Stimulated activated CD4-positive, alpha-beta T cell treated with anti-CD3 and anti-CD28 coated beads, TNF-alpha, amount 100 ng/mL, for 24 hours (primary cell): ENCODE measurements at places on chromosomes 6 and 20.
A peak's percentile ranks its signal among the peaks of the same experiment; 100 is the strongest.

- no peak for DNase-seq
Measured at GRCh38 chr6:46410334-46410953, 80.8 kb downstream of the RCAN2 start.

GRCh38 chr6:131966443-131966842 is 15.3 kb upstream of the CCN2 start:
- DNase-seq, result no peak

GRCh38 chr6:36350681-36351571 is 14.2 kb upstream of the BNIP5 start:
- no peak for DNase-seq

DNA sequence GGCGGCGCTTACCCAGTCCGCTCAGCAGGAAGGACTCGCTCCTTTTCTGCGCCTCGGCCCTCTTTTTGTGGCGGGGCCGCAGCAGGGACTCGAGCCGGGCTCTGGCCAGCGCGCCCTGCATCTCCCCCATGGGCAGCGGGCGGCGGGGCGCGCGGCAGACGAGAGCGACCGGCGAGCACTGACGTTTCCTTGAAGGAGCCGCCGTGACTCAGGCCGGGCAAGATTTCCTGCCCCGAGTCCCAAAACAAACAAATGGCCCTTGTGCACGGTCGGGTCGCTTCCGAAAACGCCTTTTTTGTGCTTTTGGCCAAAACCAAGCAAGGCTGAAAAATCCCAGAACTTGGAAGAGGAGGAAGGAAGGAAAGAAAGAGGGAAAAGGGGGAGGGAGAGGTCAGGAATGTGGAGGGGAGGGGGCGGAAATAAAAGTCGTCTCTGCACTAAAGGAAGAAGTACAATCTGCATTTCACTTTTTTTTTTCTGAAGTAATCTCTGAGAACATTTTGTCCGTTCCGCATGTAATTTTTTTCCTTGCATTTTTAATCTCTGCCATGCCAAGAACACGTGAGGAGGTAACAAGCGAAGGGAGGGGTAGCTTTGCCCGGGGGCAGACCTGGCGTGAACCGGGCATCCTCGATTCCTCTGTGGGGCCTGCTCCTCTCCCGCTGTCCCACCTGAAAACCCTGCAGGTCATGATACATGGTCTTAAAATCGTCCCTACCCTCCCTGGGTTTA is 123.3 kb upstream of the SLC2A12 start:
- peak; percentile 50 for DNase-seq

GRCh38 chr20:11350126-11351005 is 567.3 kb upstream of the BTBD3 start:
- DNase-seq, result no peak

- DNase-seq, result no peak
Measured at GRCh38 chr6:75893058-75893775, 144.2 kb downstream of the MYO6 start.

DNA sequence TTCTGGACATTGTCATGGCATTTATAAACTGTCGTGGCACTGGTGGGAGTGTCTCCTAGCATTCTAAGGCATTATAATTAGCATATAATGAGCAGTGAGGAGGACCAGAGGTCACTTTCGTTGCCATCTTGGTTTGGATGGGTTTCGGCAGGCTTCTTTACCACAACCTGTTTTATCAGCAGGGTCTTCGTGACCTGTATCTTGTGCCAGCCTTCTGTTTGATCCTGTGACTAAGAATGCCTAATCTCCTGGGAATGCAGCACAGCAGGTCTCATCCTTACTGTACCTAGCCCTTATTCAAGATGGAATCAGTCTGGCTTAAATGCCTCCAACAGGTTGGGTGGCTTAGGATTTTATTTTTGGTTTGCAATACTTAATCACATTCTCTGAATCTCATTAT is 142.7 kb upstream of the GGTLC1 start:
- no peak for DNase-seq

DNA sequence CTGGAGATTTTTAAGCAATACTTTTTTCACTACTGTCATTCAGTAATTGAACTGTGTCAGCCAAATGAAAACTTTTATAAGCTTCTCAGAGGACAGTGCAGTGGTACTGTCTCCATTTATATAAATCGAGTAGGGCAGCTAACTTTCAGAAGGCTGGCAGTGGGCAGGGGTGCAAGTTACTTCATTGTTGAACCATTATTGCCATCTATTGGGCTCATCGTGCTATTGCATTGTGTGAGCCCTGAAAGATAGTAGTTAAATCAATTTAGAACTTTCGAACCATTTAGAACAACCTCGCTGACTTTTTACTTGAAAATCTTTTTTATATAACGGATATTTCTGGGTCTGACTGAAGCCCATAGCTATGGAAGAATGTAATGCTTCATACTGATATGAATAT is 347.8 kb upstream of the PLCB4 start:
- DNase-seq, result no peak

- no peak for DNase-seq
Measured at GRCh38 chr6:116472706-116473105, 11.5 kb downstream of the CALHM6 start.

GRCh38 chr6:124870611-124871459 is 91.4 kb upstream of the RNF217 start:
- no peak for DNase-seq

DNA sequence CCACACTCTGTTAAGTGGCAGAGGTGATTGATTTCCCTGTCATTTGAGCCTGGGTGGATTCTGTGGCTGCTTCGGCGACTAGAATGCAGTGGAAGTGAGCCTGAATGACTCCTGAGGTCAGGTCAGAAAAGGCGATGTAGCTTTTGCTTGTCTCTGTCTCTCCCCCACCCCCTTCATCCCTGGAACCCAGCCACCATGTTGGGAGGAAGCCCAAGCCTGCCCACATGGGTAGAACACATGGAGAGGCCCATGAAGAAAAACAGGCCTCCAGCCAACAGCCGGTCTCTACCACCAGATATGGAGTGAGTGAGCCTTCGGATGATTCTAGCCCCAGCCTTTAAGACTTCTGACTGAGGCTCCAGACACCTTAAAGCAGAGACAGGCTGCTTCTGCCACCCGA is 181.0 kb downstream of the TFAP2C start:
- no peak for DNase-seq
